Foreskin fibroblast (primary cell): ENCODE measurements at places on chromosomes 11 and 22.

DNA sequence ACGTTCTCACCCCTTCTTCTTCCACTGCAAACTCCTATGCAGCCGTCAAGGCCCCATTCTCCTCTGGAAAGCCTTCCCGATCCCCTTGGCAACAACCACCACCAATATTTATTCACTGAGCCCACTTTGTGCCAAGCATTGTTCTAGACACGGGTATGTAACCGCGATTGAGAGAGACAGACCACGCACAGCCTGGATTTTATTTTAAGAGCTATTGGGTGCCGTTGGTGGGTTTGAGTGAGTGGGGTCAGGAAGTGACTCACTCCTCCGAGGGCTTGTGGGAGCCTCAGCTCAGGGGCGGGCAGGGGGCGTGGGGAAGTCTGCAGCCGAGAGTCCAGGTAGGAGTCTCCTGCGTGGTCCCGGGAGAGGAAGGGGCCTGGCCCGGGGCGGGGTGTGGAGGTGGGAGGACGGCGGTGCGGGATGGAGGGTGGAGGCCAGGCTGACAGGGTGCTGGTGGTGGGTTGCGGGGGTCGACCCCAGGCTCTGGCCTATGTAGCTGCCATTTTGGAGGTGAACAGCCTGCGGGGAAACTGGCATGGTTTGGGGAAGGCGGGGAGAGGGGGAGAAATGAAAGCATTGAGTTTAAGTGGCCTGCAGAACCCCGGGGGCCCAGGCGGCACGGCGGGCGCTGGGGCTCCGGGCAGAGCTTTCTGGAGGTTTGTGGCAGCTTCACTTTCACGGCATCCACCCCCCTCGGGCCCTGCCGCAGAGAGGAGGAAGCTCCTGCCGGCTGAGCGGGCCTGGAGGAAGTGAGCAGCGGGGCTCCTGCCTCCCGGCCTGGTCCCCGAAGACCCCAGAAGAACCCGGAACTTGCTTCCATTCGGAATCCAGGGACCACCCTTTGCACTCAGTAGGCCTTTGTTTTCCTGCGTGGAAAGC is 547 bp downstream of the PARVG start:
- DNase-seq = no peak

- DNase-seq = peak; percentile 47
Observed at GRCh38 chr11:131041331-131042040, 125.2 kb upstream of the SNX19 start.

- DNase-seq = no peak
Observed at GRCh38 chr22:41541484-41541883, 2.8 kb downstream of the POLR3H start.

GRCh38 chr11:74736031-74736430 is 4.8 kb upstream of the CHRDL2 start:
- no peak for DNase-seq

GRCh38 chr11:65502274-65502554 is 3.4 kb downstream of the MALAT1 start:
- DNase-seq = no peak

- no peak for DNase-seq
Observed at GRCh38 chr22:48394787-48395186, 1432.9 kb downstream of the BRD1 start.

DNA sequence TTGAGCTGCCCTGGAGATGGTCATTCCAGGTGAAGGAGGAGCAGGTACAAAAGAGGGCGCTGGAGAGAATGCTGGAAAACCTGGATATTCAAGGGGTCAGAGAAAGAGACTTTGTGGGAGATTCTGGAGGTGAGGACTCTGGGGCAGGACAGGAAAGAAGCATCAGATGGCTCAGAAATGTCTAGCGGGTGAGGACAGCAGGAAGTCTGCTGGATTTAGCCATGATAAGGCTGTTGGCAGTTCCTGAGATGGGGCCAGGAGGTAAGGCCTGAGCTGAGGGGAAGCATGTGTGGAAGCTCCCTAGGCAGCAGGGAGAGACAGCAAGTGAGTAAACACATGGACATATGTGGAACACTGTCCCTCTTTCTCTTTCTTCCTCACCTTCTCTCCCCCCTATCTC is 1.5 kb downstream of the UPB1 start:
- no peak for DNase-seq

- no peak for DNase-seq
Observed at GRCh38 chr11:19328586-19329311, 88.0 kb upstream of the E2F8 start.

DNA sequence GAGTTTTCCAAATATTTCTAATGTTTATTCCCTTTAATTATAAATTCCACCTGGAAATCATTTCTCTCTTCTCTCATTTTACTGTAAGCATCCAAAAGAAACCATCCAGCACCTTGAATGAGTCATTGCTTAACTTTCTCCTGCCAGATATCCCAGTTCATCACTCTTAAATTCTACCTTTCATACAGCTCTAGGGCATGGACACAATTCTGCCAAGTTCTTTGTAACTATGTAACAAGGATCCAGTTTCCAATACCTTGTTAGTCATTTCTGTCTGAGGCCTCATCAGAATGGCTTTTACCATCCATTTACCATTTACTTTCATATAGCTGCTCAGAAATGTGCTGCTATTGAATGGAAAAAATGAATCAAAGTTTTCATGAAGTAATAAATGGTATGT is 455.4 kb upstream of the TENM4 start:
- no peak for DNase-seq

DNA sequence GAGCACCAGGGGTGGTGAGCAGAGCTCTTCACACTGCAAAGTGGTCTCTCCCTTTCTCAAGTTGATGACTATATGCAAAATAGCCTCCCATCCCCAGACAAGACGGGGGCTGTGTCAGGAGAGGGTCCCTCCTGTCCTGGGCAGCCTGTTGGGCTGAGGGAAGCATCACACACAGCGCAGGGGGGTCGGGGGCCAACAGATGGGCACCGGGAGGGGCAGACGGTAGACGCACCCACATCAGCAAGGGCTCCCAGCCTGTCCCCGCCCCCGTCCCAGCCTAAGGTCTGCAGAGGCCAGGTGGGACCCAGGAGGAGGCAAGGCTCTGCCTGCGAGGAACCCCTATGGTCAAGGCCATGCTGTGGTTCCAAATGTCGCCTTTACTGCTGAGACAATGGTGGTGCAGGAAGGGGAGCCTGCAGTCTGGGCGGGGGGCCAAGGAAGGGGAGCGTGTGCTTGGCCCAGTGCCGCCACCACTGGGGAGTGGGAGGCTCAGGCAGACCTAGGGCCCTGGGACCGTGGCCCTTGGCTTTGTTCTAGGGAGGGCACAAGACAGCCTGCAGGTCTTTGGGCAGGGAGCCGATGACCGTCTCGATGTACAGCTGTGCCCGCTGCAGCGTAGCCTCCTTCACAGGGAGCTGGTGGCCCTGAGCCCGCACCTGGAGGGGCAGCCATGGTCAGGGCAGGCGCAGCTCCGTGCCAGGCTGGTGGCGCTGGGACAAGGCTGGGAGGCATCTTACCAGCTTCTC is 4.3 kb upstream of the PLXNB2 start:
- DNase-seq = no peak

DNA sequence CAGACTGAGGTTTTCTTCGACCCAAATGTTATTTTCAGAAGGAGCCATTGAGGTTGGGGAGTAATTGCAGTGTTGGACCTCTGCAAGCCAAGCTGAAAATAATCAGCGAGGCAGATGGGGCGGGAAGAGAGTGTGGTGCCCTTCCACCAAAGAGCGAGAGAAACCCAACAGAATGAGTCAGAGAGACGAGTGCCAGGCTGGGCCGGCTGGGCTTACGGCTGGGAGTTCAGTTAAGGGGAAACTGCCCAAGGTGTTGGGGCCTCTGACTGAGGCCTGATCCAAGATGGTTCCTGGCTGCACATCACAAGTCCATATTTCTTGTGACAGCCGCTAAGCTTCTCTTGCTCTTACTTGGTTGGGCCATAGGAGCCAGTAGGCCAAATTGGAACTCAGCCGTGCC is 30.4 kb upstream of the CREB3L1 start:
- peak; percentile 42 for DNase-seq

DNA sequence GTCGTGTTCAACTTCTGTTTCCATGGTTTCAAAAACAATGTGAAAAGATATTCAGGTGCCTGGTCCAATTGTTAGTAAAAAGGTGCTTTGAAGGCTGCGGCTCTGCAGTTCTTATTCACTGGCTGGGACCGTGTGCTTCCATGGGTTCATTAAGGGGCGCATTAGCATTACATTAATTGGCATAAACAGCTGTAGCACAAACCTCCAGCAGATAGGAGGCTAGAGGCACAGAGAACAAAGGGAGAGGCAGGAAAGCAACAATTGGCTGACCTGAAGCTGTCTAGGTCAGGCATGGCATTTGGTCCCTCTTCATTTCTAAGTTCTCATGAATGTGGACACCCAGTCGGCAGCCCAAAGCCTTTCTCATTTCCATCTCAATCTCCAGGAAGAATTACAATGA is 16.6 kb downstream of the PAK1 start:
- no peak for DNase-seq

- peak; percentile 12 for DNase-seq
Observed at GRCh38 chr22:22546490-22546889, 12.6 kb downstream of the PRAME start.

GRCh38 chr11:134228625-134229024 is 4.2 kb downstream of the VPS26B start:
- DNase-seq = peak; percentile 80

DNA sequence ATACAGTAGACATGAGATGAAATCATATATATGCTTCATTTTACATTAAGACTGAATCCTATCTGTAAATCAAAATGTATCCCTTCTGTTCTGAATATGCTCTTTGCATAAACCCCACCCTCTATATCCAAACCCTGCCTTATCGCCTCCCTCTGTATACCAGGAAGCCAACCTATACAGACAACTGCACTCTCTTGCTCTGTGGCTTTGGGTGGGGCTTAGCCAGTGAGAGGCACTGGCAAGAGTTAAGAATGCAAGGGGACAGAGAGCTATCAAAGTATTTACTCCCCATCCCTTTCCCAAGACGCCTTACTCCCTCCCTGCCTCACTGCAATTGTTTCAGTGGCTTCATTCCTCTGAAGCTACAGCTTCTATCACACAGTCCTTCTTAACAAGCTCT is 309.8 kb downstream of the TTC28 start:
- DNase-seq = no peak

DNA sequence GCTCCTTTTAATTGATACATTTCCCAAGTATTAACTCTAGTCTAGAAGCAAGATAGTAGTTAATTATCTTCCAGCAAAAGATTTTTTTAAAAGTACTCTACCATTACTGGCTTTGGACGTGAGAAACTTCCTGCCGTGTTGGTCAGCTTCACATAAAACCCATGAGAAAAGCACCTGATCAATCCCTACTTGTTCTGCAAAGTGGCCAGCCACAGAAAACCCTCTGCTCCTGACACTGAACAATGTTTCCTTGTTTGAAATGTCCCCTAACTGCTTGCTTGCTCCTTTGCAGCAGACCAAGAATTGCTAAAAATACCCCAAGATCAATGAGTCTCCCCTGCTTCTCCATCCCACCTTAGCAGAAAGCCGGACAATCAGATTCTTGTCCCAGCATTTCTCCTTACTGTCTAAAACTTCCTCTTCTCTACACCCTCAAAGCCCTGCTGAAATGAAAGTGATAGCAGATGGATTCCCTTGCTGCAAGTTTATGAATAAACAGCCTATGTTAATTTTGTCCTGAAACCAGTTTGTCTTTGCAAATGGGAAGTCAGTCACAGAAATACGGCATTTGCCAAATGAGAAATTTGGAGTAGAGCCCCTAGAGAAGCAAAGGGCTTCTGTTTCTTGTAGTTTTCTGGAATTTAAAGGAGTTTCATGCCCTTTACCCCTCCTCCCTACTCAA is 207.1 kb upstream of the ARHGAP20 start:
- no peak for DNase-seq

GRCh38 chr11:134583397-134583990 is 171.5 kb upstream of the B3GAT1 start:
- no peak for DNase-seq

GRCh38 chr11:129636926-129637325 is 178.7 kb upstream of the TMEM45B start:
- DNase-seq = no peak

GRCh38 chr22:29722587-29722986 is 2.8 kb downstream of the CABP7 start:
- no peak for DNase-seq

GRCh38 chr11:43969543-43969942 is 27.1 kb downstream of the C11orf96 start:
- DNase-seq = no peak

DNA sequence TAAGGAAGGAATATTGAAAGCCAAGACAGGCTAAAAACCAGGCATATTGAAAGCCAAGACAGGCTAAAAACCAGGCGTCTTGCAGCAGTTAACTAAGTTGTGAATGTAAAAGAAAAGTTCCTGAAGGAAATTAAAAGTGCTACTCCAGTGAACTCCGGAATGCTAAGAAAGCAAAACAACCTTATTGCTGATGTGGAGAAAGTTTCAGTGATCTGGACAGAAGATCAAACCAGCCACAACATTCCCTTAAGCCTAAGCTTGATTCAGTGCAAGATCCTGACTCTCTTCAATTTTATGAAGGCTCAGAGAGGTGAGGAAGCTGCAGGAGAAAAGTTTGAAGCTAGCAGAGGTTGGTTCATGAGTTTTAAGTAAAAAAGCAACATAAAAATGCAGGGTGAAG is 51.4 kb downstream of the PACS1 start:
- no peak for DNase-seq

DNA sequence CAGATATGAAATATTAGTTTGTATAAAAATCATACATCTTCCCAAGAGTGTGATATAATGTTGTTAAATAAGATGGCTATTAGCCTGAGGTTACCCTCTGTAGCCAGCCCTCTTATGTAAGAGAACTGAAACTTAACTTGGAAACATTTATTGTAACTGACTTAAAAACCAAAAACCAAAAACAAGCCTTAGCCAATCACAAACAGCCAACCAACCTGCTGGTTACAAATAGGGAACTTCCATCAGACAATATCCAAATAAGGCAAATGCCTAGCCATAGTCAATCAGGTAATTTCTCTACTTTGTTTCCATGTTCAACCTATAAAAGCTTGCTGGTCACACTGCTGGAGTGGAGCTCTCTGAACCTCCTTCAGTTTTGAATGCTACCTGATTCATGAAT is 14.1 kb downstream of the KBTBD3 start:
- DNase-seq = no peak
